ENCODE measurements at places on chromosomes 3 and 15.
A peak's percentile ranks its signal among the peaks of the same experiment; 100 is the strongest.

DNA sequence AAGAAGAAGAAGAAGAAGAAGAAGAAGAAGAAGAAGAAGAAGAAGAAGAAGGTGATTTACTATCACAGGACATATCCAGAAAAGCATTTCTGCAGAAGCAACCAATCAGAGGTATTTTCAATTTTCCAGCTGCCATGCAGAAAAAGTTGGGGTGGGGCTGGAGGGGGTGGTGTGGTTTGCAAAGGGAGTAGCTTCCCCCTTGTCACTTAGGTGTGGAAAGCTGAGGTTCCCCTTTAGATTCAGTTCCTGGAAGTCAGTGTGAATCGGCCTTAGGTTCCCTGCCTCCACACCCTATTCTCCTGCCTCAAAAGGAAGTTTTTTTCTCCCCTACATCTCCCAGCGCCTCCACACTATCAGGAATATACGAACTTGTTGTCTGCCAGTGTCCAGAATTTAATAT lies 276.7 kb upstream of the ARRDC4 start:
- DNase-seq, result no peak

- no peak for DNase-seq
Measured at GRCh38 chr3:187896646-187897045, 151.4 kb upstream of the BCL6 start.

GRCh38 chr15:89367485-89368451 lies 33.1 kb upstream of the POLG start:
- DNase-seq, result peak; percentile 52

GRCh38 chr3:127735767-127736693 lies 63.3 kb downstream of the ABTB1 start:
- DNase-seq, result no peak

- no peak for DNase-seq
Measured at GRCh38 chr3:134718726-134719125, 67.9 kb upstream of the KY start.
